H7 (cell line): ENCODE measurements at places on chromosomes 3 and 15.
A peak's percentile ranks its signal among the peaks of the same experiment; 100 is the strongest.

DNA sequence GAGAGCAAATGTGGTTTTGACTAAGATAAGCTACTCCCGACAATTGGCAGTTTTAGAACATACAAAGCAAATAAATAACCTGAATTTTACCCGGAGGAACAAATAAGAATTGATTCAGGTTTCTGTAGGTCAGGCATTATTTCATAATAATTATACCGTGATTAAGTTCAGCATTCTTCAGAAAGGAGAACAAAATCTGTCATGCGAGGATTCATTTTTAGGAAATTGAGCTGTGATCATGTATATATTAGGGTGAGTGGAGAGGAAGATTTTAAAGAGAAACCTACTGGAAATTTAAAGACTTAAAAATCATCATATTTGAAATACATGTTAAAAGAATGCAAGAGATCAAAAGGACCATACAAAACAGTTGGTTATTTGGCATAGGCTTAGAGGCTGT, 20.5 kb downstream of the ZNF609 start:
- no peak for DNase-seq

GRCh38 chr3:129697229-129697969, 90.9 kb upstream of the PLXND1 start:
- DNase-seq: no peak

GRCh38 chr3:174268586-174268985, 590.5 kb upstream of the NAALADL2 start:
- no peak for DNase-seq

- peak; percentile 86 for DNase-seq
Measured at GRCh38 chr3:195123281-195123691, 147.7 kb downstream of the XXYLT1 start.

GRCh38 chr3:128317101-128317697, 149.5 kb downstream of the DNAJB8 start:
- DNase-seq: no peak

GRCh38 chr3:157360044-157360443, 76.6 kb upstream of the PTX3 start:
- DNase-seq: no peak

GRCh38 chr15:97977734-97978133, 17.2 kb downstream of the ARRDC4 start:
- peak; percentile 22 for DNase-seq

DNA sequence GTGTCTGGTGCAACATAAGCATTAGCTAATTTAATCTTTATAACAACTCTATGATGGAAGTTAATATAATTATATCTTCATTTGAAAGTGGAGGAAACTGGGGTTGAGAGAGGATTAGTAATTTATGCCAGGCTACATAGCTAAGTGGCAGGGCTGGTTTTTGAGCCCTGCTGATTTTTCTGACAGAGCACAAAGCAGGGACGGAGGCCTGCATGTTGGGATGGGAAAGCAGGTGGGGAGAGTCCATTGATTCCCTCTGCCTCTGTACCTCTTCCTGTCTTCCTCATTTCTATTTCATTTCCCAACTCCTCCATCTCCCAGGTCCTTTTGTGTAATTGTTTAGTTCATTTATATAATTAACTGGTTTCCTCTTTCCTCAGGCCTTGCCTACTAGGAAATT, 251.6 kb upstream of the ZPLD1 start:
- peak; percentile 2 for DNase-seq

- no peak for DNase-seq
Measured at GRCh38 chr3:18284716-18285115, 140.4 kb downstream of the SATB1 start.

- DNase-seq: no peak
Measured at GRCh38 chr15:98003518-98003917, 43.0 kb downstream of the ARRDC4 start.

- peak; percentile 9 for DNase-seq
Measured at GRCh38 chr15:48603123-48603500, 42.4 kb downstream of the FBN1 start.

DNA sequence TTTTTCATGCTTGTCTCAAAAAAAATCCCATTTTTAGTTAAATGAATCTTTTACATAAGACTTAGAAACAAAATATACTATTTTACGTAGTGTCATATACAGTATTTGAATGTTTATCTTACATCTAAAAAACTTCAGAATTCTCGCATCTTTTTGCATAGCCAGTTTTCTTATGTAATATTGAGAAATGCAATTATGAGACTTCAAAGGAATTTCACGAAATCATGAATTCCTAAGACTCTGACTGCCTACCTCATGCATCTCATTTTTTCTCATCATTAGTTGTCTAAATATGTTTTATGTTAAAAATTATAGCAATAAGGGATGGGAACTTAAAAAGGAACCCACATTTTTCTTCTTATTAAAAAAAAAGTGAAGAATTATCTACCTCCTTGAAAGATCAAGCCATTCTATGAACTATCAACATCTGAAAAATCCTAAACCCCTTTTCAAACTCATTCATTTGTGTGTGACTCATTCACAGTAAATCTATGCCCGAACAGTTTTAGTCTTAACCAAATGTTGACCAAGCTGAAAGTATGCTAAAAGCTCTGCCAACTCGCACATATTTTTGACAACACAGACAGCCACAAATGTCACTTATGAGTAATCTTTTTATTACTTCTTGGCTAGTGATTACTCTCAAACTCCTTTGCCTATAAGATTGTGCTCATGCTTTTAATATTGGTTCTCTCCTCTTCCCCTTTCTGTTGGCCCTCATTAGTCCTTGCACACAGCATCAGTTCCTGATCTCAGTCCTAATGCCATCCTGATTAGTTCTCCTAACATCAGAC, 115.9 kb downstream of the DCLK3 start:
- no peak for DNase-seq

- no peak for DNase-seq
Measured at GRCh38 chr15:56471440-56472069, 6.6 kb upstream of the MNS1 start.

GRCh38 chr15:62793752-62794144, 248.8 kb upstream of the TPM1 start:
- no peak for DNase-seq

DNA sequence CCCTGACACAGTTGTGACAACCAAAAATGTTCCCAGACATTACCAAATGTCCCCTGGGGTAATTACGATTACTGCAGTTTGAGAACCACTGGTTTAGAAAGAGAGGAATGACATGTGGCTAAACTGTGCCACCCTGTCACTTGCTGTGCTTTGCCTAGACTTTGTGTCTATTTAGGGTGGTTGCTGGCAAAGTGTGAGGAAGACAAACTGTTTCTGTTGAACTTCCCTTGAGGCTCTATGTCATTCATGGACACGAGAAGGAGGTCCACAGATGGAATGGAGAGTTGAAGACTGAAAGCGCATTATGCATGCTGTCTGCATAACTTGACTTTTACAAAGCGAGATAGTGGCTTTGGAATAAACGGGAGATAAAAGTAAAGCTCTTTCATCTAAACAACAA, 316.7 kb downstream of the FEZF2 start:
- no peak for DNase-seq

DNA sequence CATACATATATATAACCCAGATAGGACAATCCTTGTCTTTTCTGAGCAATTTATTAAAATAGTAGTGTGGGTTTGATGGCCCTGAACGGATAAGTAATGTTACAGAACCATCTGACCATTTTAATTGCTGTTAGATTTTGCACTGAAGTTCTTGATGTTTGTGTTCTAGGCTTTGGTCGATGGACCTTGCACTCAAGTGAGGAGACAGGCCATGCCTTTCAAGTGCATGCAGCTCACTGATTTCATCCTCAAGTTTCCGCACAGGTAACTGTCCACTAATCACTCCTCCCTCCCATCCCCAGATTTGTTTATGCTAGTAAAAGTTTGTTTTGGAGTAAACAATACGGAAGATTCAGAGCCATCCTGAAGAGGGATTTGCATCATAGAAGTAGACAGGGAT, 1.3 kb downstream of the RPL14 start:
- DNase-seq: no peak

GRCh38 chr15:68389936-68390817, 41.8 kb downstream of the ITGA11 start:
- DNase-seq: no peak

- no peak for DNase-seq
Measured at GRCh38 chr3:52831500-52832301, 1.2 kb upstream of the ITIH4 start.

- no peak for DNase-seq
Measured at GRCh38 chr15:99614749-99615288, 49.0 kb downstream of the MEF2A start.

DNA sequence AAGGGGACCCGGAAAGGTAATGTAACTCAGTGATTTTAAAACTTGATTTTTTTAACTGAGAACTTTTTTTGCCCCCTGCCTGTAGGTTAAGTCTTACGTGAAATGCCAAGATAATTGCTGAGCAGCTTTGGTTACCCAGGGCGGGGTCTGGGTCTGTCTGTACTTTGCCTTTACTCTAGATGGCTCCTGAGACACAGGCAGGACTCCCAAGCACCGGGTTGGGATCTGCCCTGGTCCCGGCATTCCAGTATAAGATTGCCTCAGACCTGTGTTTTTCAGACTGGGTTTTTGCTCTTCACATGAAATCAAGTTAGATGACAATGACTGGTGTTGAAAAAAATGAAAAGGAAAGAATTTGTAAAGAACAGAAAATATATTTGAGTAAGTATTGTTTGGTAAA, 40.3 kb downstream of the WDR76 start:
- no peak for DNase-seq

GRCh38 chr15:85582131-85583079, 202.0 kb downstream of the AKAP13 start:
- DNase-seq: no peak

DNA sequence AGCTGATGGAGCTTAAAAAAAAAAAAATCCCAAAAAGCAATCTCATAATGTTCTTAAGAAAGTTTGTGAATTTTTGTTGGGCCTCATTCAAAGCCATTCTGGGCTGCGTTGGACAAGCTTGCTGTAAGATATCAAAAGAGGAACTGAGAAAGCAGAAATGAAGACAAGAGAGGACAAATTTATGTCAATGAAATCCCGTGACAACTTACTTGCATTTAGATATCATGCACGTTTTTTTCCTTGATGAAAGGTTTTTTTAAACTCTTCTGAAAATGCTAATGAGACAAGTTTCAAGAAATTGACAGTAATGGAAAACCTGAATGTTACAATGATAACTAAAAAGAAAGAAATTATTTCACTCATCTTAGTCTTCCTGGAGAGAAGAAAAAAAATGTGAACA, 662.9 kb downstream of the SQOR start:
- no peak for DNase-seq

- no peak for DNase-seq
Measured at GRCh38 chr15:34773013-34773412, 18.2 kb upstream of the GJD2 start.

GRCh38 chr15:90819390-90819789, 49.0 kb upstream of the FURIN start:
- DNase-seq: peak; percentile 26

- no peak for DNase-seq
Measured at GRCh38 chr3:133441867-133442270, 42.0 kb downstream of the BFSP2 start.

GRCh38 chr15:93362203-93362602, 273.2 kb upstream of the RGMA start:
- peak; percentile 72 for DNase-seq

DNA sequence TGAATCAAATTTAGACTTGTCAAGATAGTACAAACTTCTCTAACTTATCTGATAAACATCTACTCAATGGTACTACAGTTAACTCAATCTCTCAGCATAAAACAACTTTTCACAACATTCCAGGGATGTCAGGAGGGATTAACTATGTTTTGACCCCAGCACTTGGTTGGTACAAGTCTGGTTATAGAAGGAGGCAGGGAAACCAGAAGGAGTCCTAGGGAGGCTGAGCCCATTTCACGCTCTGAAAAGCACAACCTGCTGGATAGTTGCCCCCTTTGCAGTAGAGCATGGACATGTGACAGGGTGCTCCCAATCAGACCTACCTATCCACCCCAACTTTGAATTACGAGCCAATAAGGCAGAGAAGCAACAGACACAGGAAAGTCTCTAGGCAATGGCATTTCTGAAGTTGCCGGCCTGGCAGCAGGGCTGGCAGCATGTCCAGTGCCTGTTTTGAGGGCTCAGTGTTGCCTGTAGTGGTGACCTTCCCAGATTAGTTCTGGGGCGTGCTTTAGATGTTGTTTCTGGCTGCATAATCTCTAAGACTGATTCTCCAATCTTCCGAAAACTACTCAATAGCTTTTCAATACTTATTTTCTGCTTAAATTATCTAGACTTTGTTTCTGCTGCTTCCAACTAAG, 8.2 kb downstream of the ANKUB1 start:
- DNase-seq: no peak

DNA sequence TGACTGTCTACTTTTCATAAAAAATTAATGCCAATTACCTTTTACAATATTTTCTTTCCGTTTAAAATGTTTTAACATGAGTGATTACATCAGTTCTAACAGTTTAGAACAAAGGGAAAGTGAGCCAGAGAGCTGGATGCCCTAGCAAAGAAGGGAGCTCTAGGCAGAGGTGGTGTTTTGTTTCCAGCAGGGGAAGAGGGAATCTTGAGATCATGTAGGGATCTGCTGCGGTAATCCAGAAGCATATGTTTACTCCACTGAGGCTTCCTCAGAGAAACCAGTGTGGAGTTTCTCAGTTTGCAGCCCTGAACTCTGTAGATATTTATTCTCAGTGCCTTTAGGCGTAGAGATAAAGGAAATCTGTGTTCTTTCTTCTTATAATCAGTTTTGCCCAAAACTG, 399.3 kb downstream of the NLGN1 start:
- DNase-seq: no peak

- DNase-seq: peak; percentile 64
Measured at GRCh38 chr3:172332256-172333041, 115.8 kb downstream of the GHSR start.

DNA sequence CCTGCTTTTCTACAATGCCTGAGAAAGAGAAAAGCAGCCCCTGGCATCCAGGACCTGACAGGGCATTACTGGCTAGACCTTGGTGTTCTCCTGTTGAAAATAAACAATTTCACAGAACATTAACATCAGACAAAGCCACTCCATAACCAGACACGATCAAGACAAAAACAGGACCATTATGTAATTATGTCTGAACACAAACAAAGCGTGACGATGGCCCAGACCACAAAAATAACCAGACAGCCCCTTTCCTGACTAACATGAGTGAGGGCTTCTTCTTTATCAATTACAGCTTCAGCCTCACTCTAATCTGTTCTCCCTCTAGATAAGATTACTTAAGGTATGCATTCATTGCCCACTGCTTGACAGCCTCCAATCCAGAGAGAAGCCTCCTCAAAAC, 172.7 kb upstream of the LMCD1 start:
- DNase-seq: no peak

GRCh38 chr3:170356596-170357175, 829 bp upstream of the SKIL start:
- peak; percentile 93 for DNase-seq

DNA sequence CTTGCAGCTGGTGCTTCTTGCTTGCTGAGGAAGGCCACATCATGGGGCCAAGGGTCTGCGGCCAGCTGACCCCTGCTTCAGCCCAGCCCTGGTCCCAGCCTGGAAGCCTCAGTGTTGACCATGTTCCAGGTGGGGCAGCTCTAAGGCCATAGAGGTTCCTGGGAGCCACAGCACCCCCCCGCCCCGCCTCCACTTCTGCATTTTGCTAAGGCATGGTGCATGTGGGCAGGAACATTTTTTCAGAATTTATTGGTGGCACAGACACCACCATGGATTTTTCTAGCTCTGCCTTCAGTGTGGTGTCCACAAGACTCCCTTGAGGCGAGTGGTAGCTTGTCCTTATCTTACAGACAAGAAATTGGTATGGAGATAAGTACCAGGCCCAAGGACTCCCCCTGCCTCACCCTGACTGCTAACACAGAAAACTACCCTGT, 1.9 kb upstream of the CHST14 start:
- DNase-seq: peak; percentile 47

GRCh38 chr3:66406163-66406562, 94.7 kb downstream of the LRIG1 start:
- no peak for DNase-seq
